ENCODE measurements at places on chromosomes 16 and 17.

GRCh38 chr17:78401246-78401645 is 22.8 kb downstream of the PGS1 start:
- no peak for DNase-seq

- DNase-seq, result no peak
Observed at GRCh38 chr16:88734361-88734728, 28.0 kb downstream of the CTU2 start.

- DNase-seq, result no peak
Observed at GRCh38 chr17:35170968-35171771, 23.0 kb downstream of the SLC35G3 start.

DNA sequence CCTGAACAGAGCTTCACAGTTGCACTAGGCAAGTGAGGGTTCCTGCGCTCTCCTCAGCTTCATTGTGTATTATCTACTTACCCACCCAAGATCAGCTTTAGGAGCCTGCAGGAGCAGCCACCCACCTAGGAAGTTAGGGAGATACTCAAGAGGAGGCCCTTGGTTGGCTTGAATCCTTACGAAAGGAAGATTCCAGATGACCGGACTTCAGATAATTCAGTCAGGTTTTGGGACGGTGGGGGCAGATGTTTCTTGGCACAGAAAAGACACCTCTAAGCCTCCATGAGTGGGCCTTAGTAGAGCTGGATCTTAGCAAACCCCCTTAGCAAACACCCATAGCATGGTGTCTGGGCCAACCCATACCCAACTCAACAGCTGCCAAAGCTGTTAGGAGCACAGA is 2.4 kb upstream of the CBFB start:
- no peak for DNase-seq

DNA sequence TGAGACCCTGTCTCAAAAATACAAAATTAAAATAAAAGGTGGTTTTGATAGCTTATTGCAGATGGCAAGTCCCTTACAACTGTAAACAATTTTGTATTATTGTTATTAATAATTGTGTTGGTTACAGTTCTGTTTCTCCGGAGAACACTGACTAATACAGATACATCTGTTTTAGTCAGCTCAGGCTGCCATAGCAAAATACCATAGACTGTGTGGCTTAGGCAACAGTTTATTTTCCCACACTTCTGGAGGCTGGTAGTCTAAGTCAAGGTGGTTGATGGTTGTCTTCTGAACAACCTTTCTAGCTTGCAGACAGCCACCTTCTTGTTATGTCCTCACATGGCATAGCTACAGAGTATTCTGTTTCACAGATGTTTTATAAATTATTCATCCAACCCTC is 14.2 kb upstream of the IL21R start:
- no peak for DNase-seq

- DNase-seq, result no peak
Observed at GRCh38 chr16:10878644-10879501, 1.9 kb downstream of the CIITA start.

GRCh38 chr17:79091226-79091670 is 16.6 kb downstream of the ENGASE start:
- DNase-seq, result no peak

GRCh38 chr17:795276-795675 is 13.1 kb downstream of the MRM3 start:
- no peak for DNase-seq

GRCh38 chr17:82052638-82053059 is 951 bp downstream of the GPS1 start:
- DNase-seq, result no peak

DNA sequence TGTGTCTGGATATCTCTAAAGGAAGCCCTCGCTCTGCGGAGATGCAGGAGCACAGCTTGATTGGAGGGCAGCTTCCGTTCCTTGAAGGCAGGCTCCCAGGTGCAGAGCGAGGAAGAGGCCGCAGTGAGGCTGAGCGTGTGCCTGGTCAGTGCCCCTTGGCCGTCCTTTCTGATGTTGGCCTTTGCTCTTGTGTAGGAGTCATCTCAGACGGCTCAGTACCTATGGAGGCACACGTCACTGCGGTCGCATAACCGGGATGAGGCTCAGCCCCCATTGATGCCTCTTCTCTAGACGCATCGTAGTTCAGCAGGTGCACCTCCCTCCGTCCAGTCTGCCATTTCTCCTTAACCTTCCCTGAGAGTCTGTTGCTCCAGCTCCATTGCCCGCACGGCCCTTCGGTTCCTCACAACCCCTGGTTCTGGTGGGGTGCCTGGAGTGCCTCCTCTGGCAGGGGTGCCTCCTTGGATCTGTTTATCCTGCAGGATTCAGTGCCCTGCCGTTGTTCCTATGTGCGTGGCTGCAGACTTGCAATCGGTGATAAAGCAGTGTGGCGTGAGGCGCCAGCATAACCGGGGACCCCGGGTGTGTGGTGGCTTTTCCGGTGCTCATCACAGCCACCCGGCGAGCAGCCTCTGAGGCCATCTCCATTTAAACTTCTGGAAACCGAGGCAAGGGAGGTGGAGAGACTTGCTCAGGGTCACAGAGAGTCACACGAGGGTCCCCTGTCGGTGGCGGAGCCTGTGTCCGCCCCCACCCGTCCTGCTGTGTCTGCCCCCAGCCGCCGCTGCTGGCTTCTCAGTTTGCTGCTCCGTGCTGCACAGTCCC is 188.8 kb upstream of the CHMP6 start:
- no peak for DNase-seq

DNA sequence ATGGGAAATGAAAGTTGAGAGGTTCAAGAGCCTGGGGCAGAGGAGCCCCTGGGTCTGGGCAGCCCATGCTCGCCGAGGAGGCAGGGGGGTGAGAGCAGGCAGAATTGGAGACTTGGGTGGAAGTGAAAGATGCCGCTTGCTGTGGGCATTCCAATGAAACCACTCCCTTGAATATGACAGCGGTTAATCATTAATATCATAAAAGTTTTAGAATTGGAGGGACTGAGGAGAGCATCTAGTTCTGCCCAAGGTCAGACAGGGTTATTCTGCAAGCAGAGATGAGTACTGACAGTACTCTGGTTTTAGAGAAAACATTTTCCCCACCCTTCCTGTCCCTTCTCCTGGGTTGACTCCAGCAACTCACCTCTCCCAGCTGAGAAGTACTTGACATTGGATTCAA is 180.2 kb downstream of the MSI2 start:
- no peak for DNase-seq

DNA sequence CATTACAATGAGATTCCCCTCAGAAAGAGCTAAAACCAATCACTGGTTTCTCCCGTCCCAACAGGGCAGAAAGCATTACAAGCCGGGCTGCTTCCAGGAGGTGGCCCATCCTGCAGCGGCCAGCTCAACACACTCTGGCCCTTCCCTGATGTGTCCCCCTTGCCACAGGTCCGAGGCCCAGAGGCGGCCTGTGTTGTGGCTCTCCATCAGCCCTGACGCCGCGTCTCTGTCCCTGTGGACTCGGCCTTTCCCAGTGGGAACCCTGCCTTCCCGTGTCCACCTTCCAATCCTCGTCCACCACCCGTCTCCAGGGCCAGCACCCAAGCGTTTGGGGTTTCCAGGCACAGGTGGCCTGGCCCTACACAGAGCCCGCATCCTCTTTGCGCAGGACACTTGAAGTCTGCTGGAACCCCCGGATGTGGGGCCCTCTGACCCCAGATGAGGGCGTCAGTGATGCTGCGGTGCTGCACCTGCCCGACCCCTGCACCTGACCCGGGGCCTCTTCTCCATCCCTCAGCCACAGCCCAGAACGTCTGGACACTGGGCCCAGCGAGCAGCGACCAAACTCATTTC is 21.1 kb downstream of the RAB40B start:
- no peak for DNase-seq

DNA sequence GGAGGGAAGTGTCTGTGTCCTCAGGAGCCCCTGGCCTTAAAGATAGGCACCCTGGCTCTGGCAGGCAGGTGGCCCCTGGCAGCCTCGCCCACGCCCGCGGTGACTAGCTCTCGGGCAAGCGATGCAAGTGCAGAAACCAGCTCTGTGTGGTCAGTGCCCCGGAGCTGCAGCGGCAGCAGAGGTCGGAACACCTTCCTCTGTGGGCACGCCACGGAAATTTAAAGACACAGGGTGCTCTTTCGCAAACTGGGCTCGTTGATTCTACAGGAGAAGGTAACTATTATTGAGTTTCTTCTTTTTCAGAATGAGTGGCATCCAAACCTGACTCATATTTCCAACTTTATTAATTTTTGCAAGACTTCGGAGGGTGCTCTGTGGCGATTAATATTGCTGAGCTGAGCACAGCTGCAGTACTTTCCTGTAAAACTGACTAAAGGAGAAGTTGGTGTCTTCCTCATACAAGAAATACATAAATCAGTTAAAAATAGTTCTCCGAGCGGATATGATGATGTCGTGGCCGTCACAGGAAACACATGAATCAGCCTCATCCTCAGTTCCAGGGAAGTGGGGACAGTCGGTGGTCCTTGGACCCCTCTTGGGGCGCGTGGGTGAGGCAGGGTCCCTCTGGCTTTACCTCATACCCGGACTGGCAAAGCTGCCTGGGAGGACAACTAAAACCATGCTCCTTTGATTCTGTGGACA is 120.2 kb downstream of the METRNL start:
- DNase-seq, result no peak

GRCh38 chr16:85913688-85914422 is 14.9 kb downstream of the IRF8 start:
- DNase-seq, result no peak

DNA sequence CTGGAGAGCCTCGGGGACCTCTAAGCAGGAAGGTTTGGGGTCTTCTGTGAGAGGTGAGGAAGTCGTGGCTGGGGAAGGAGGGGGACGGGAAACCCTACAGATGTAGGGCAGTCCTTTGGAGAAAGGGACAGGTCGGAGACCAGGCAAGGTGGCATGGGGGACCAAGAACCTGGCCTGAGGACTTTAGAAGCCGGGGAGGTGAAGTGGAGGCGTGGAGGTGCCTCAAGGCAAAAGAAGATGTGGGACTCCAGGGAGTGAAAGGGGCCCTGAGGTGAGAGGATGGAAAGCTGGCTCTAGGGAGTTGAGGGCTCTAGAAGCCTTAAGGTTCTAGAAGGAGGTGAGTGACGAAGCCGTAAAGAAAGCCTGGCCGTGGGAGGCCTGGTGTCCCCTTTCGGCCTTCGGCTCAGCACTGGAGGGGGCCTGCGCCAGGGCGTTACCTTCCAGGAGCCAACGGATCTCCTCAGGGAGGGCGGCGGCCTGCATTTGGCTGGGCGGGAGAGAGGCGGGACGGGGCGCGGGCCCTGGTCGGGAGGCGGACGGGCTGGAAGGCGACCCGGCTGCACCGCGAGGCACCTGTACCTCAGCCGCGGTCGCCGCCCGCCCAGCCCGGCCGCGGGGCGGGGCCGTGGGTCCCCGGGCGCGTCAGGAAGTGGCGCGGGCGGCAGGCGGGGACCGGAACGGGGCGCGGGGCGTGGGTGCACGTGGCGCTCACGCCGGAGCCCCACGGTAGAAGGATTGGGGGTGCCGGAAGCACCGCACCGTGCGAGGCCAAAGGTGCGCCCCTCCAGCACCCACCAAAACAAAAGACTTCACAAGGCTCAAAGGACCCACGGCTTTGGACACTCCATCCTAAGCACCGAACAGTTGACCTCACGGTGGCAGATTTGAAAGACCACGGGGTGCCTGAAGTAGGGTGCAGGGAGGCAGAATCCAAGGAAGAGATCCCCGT is at the start of gene SKAP1:
Gene SKAP1 (minus strand): TSS at position 577 of the 949 bp plus-strand sequence.
- no peak for DNase-seq

- no peak for DNase-seq
Observed at GRCh38 chr17:7586673-7587419, 3.0 kb downstream of the SOX15 start.

GRCh38 chr17:73042809-73043685 is 49.4 kb downstream of the SLC39A11 start:
- DNase-seq, result no peak

DNA sequence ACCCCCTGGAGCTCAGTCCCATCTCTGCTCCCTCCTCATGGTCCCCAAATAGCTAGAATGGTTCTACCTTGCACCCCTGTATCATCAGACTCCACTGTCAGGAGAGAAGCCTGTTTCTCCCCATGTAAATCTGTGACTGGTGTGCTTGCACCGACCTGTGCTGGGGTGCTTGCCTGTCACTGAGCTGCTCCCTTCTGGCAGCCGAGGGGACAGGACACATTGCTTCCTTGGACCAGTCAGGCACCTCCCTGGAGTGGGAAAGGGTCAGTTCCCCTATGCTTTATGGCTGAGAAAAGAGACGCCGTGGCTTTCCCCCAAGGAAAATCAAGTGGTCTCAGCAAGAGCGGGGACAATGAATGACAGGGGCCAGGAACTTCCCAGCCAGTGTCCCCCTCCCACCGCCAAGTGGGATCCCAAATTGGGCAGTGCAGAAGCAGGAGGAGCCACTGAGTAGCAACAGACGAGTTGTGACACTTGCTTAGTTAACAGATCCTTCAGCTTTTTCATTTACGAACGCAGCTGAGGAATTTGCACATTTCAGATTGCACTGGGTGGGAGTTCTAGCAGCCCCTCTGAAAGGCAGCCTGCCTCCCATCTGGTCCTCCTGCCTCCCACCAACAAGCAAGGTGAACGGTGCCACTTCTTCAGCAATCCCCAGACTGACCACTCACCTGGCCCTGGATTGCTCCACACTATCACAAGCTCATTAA is 156.4 kb downstream of the KATNIP start:
- no peak for DNase-seq

DNA sequence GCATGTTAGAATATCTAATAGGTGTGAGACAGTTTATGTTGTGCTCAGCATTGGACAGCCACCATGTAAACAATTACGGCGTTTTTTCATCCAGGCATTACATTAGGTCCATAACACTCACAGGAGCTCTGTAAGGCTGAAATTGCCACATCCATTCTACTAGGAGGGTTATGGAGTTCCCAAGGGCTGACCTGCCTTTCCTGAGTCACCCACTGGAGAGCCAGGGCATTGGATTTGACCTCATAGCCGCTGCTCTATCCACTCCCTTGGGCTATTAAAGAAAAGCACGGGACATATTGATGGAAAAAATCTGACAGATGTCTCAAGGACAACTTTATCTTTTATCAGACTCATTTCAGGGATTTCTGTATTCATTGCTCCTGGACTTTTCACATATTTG is 306.3 kb upstream of the HSBP1 start:
- DNase-seq, result no peak

GRCh38 chr16:70437017-70437581 is 1.8 kb downstream of the ST3GAL2 start:
- no peak for DNase-seq

DNA sequence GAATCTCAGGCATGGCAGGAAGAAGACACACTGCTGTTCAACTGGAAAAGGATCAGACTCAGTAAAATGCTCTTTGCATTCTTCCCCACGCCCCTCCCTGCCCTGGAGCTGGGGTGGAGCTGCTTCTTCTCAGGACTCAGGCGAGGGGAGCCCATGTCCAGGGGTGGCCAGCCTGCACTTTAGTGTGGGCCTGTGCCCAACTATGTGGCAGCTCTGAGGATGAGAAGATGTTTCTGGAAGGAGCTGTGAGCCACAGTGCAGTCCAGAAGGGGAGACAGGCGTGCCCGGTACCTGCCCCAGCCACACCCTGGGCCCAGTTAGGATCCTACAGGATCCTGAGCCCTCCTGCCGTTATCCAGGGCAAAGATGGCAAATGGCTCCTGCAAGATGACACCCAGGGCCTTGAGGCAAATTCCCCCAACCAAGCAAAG is 120.3 kb downstream of the ANKRD11 start:
- DNase-seq, result no peak

- DNase-seq, result no peak
Observed at GRCh38 chr16:82094942-82095540, 60.0 kb downstream of the HSD17B2 start.
